ENCODE measurements at places on chromosomes 2 and 18.

DNA sequence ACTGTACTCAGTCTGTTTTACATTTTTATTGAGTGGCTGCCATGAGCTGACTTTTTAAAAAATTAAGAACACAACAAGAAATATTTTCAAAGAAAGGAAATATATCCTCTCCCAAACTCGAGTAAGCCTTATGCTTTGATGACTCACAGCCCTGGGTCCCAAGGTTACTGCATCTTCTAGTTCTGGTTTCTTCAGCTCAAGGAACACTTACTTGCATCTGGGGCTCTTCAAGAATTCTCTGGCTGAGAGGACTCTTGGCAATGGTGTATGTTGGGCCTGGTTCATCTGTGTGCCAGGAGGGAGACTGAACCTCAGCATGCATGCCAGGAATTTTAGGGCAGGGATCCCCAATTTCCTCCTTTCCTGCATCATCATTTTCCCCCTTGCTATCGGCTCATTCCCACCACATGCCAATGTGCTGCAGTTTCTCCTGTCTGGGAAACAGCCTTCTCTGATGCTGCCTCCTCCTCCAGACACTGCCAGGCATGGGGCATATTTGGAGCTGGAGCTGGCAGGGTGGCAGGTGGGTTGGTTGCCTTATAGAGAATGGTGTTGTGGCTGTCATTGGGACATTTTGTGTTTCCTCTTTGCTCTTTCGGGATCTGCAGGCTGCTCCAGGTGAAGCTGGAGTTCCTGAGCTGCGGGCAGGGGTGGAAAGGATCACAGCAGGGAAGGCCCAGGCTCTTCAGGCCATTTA lies 192.2 kb upstream of the HS6ST1 start:
- DNase-seq: no peak

DNA sequence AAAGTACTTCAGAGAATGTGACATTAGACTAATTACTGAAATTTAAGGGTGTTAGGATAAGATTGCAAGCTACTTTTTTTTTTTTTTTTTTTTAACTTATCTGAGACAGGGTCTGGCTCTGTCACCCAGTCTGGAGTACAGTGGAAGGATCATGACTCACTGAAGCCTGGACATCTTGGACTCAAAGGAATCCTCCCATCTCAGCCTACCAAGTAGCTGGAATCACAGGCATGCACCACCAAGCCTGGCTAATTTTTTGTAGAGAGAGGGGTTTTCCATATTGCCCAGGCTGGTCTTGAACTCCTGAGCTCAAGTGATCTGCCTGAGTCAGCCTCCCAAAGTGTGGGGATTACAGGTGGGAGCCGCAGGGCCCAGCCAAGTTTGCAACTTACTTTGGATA lies 1246.0 kb upstream of the ZEB2 start:
- DNase-seq: no peak

- DNase-seq: no peak
These were observed 37.4 kb downstream of the DNMT3A start for GRCh38 chr2:25304321-25304720.

DNA sequence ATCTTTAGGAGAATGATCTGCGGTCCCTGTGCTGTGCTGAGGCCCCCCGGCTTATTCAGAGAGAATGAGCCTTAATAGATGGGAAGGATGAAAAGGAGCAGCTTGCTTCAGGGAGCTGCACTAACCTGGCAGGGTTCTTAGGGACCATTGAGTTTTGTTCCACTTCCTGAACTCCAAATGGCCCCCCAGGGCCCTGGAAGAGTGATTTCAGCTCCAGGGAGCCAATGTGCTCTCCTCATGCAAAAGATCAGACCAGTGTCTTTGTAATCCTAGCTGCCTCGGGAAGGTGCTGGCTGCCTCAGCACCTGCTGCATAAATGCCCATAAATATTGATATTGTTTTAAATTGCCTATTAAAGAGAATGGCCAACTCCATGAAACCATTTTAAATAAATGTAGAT lies 210.2 kb downstream of the NCK2 start:
- DNase-seq: no peak

GRCh38 chr18:79365701-79366100 lies 30.0 kb upstream of the NFATC1 start:
- no peak for DNase-seq

GRCh38 chr2:82237994-82238662 lies 1933.6 kb upstream of the LRRTM1 start:
- no peak for DNase-seq

GRCh38 chr2:2014251-2014771 lies 270.0 kb upstream of the PXDN start:
- no peak for DNase-seq

- DNase-seq: no peak
These were observed 94.3 kb downstream of the CDCA7 start for GRCh38 chr2:173448938-173449471.

DNA sequence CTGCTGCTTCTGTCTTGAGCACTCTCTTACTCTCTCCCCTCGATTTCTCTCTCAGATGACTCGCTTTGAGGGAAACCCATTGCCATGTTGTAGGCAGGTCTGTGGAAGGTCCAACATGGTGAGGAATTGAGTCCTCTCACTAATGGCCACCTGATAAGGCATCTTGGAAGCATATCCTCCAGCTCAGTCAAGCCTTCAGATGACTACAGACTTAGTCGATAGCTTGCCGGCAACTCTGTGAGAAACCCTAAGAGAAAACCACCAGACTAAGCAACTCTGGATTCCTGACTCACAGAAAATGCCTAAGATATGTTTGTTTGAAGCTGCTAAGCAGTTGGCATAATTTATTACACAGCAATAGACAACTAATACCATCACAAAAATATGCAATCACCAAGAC lies 51.2 kb downstream of the WDR75 start:
- DNase-seq: no peak

- no peak for DNase-seq
These were observed 501.1 kb downstream of the CNTNAP5 start for GRCh38 chr2:124526221-124526620.

- no peak for DNase-seq
These were observed 45.8 kb downstream of the TCF7L1 start for GRCh38 chr2:85178980-85179411.

DNA sequence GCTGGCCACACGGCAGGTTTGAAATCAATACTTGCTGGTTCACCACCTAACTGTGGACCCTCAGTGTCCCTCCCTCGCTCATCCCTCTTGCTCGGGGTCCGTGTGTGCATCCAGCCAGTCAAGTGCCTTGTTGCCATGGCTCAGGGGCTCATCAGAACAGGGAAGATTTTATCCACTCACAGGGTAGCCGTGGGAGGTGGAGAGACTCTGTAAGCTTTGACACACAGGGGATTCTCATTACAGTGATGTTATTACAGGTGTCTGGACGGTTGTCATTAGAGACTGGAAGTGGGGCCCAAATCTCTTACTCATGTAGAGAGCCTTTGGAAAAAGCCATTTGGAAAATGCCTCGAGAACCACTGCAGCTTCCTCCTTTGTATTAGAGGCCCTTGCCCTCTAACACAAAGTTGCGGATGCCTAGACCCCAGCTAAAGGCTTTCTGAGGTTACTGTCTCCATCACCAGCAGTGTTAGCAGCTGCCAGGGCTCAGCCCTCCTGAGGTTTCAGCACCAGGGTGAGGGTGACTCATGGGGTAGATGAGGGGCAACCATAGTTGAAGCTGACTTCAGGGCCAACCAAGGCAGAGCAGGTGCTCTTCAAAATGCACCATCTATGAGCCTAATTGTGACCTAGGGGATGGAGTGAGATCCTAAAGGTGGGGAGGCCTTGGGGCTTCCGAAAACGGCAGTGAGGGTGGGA lies 195.6 kb downstream of the CLIP4 start:
- no peak for DNase-seq
